ENCODE measurements at places on chromosomes 5 and 9. TPM values are rescaled to one million over a fixed set of nuclear protein-coding genes. Genes with fewer than 3 reads are reported as not detected.

DNA sequence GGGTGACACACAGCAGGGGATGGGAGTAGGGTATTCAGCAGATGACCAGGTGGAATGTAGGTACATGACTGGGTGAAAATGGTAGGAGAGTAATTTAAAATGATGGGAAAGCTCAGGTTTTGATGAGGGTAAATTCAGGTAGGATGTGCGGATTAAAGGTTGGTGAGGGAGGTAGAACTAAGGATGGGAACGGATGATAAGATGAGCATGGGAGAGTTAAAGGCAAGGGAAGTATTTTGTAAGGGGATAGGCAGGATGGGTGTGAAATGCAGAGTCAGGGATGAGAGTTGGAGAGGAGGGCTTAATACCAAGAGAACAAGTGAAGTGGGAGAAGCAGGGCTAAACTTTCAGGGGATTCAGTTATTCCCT, 1.5 kb downstream of the TLN1 start:
- DNase-seq, result no peak

DNA sequence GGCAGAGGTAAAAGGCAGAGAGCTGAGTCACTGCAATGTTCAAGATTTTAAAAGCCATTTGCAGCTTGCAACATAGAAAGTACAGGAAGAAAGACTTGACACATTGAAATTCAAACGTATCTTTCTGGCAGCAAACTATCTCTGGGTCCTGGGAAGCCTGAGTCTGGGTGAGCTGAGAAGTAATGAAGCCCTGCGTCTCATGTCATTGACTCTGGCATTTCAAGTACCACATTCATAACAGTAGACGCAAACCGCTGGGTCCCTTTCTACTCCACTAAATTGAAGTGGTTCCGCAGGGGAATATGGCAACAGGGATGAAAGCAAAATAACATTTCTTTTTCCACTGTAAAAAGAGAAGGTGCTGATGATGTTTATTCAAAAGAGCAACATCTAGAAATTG, 694.3 kb downstream of the BRINP1 start:
- DNase-seq, result no peak

GRCh38 chr9:36345103-36345846, 54.8 kb downstream of the RNF38 start:
- no peak for DNase-seq

FOCAD gene
- total RNA-seq, result 39.6 TPM

WNK2 gene
- 0.02 TPM for total RNA-seq

ICE1 gene
- 13.1 TPM for total RNA-seq

- no peak for DNase-seq
These were observed 10.0 kb downstream of the SLC46A2 start for GRCh38 chr9:112880650-112881049.

GRCh38 chr5:110561510-110561909, 165.0 kb downstream of the TMEM232 start:
- no peak for DNase-seq

PCDHGC4 gene
- 0.69 TPM for total RNA-seq

PCA3 gene
- total RNA-seq, result not detected

Data from M059J (cell line).